Epithelial cell of proximal tubule (primary cell): ENCODE measurements at places on chromosomes 3 and 15.

DNA sequence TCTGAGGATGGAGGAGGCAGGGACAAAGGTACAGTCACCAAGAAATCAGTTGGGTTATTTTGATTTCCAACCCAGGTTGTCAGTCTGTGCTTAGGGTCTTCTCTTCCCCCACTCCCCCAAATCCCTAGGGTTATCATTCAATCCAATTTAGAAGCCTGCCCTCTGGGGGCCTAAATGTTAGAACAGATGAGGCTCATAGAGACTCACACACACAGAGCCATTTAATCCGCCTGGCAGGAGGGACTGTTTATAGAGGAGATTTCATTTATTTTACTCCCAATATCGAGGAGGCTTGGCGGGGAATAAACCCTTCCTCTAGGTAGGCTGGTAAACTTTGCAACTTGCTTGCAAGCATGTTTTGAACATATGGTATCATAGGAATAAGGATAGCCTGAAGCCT lies 52.8 kb downstream of the RHCG start:
- no peak for DNase-seq

GRCh38 chr3:194397757-194398312 lies 1.2 kb downstream of the GP5 start:
- no peak for DNase-seq

GRCh38 chr15:88661041-88661700 lies 22.4 kb downstream of the ISG20 start:
- DNase-seq: no peak

DNA sequence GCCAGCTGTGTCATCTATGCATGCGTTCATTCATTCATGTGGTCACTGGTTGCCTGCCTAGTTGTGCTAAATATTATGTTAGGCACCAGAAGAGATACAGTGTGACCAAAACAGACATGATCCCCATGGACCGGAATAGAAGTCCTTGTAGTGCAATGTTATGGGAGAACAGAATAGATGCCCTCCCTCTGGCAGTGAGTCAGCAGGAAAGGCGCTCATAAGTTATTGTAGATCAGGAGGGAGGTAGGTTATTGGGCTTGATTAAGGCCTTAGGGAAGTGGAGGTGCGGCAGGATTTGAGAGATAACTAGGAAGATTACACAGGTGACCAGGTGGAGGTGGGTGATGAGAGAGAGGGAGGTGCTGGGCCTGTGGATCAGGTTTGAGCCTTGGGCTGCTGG lies 5.2 kb downstream of the MCTP2 start:
- no peak for DNase-seq

DNA sequence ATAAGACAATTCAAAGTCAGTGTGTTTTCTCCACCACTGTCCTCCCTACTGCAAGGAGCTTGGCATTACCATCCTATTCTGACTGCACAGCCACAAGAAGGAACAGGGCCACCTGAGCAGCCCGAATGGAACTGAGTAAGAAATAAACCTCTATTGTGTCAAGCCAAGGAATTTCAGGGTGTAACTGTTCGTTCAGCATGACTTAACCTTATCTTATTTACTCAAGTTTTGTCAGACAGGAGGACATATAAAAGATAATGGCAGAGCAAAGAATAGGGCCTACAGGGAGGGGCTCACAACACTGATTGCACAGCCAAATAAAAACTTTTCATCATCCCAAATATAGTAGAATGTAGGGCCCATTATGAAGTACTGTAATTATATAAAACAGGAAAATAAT lies 236.1 kb downstream of the NEK10 start:
- DNase-seq: no peak

GRCh38 chr3:128276577-128277183 lies 123.4 kb downstream of the EEFSEC start:
- no peak for DNase-seq

DNA sequence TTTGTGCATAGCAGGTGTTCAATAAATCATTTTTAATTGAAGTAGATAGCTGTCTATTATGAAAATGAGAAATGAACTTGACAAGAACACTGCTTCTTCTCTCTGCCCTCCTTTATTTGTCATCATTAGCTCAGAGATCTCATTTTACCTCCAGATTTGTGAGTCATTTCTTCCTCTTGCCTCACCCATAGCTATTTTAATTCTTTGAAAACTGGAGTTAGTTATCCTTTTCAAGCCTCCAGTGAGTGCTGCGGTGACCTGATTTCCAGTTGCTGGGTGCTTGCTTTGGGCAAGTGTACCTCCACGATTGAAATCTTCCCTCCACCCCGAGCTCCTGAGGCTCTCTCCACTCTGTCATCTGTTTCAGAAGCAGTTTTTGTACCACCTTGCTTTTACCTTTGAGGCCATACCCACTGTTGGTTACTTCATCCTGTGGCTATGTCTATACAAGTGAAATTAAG lies 114.6 kb downstream of the NFKBIZ start:
- no peak for DNase-seq

DNA sequence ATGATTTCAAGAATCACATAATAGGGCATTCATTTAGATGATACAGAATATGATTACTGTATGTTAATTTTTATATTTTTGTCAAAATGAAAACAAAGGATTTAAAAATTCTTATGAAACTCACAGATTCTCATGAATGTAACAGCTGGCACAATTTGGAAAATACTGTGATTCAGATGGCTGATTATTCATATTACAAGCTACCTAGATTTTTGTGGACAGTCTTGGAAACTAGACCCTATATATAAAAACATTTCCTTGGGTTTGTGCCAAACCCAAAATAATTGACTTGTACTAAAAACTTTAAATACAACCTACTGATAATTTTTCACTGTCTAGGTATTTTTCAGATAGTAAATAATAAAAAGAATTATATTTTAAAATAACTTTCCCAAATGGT lies 26.2 kb downstream of the ZBED2 start:
- DNase-seq: no peak

GRCh38 chr3:10666621-10667020 lies 149.4 kb upstream of the SLC6A11 start:
- DNase-seq: no peak

- no peak for DNase-seq
These were observed 171.8 kb upstream of the EIF1B start for GRCh38 chr3:40137591-40138295.

GRCh38 chr15:93018574-93018973 lies 70.4 kb downstream of the RGMA start:
- DNase-seq: no peak

- DNase-seq: no peak
These were observed 139.4 kb downstream of the RPLP1 start for GRCh38 chr15:69591905-69592508.

- DNase-seq: no peak
These were observed 13.4 kb upstream of the RTP1 start for GRCh38 chr3:187183903-187184302.
